GM13977 (cell line): ENCODE measurements at places on chromosomes 1 and 21.
A peak's percentile ranks its signal among the peaks of the same experiment; 100 is the strongest.

DNA sequence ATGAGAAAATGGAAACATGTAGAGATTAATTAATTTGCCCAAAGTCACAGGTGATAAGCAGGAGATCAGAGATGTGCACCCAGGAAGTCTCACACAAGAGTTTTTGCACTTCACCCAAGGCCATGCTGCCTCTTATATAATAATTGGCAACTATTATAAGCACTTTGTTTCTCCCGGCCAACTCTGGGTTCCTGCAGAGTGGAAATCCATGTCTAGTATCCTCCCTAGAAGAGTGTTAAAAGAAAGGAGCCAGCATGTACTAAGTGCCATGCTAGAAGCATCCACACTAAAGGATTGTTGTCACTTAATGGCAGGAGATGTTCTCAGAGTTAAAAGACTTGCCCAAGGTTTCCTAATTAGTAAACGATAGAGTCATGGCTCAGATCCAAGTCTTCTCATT is 470.3 kb downstream of the OMA1 start:
- no peak for DNase-seq

GRCh38 chr1:9910076-9910422 is at the start of gene CTNNBIP1:
Gene CTNNBIP1, minus strand, starts transcription at chr1:9910269. Its CDS starts 38,205 bp downstream, at chr1:9872064.
- DNase-seq, result no peak

DNA sequence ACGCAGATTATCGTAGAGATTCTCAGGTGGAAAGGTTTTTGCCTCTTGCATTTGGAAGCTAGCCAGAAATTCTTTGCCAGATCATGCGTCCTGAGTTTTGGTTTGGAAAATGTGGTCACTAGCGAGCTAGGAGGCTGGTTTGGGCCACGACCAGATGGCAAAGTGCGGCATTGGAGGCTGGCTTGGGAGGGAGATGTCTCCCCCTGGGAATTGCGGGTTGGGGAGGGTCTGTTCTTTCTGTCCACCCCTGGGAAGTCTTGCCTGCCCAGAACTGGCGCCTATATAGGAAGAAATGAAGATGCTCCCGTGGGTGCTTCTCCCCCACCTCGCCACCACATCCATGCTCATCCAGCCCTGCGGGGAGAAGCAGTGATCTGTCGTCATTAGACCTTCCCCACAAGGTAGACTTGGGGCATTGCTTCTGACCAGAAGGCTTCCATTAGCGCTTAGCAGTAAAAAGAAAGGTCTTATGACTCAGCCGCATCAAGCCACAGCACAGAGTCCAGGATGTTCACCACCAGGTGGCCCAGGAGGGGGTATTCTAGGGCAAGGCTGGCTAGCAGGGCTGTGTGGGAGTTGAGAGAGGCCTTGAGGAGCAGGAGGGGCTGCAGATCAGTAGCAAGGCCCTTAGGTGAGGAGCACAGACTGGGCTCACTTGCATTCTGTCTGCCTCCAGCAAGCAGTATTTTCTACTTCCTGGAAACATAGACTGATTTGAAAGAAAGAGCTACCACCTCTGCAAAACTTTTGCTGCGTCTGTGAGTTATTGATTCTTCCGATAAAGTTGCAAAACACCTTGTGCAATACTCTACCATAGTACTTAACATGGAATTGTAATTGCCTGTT is 1.5 kb upstream of the PTP4A2 start:
- peak; percentile 81 for DNase-seq

GRCh38 chr1:151444783-151445177 is 14.5 kb downstream of the POGZ start:
- no peak for DNase-seq

- no peak for DNase-seq
Observed at GRCh38 chr1:145758116-145758515, 38.8 kb downstream of the CD160 start.

DNA sequence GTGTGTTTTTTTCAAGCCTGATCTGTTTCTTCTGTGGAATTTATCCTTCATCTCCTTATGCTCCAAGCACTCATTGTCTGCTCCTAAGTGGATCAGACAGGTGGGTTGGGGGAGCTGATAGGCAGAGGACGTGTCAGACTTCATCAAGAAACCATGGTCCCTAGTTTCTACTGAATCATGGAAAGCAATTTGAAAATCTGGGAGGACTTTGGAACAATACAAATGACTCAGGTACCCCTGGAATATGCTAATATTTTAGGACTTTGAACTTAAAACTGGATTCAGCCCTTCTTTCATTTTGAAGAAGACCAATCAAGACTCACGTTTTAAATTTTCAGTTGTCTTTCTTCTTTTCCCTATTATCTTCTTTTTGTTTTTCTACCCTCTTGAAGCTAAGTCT is 7.7 kb downstream of the ABCG1 start:
- no peak for DNase-seq

GRCh38 chr21:45948576-45949141 is 32.9 kb upstream of the COL6A1 start:
- DNase-seq, result no peak

DNA sequence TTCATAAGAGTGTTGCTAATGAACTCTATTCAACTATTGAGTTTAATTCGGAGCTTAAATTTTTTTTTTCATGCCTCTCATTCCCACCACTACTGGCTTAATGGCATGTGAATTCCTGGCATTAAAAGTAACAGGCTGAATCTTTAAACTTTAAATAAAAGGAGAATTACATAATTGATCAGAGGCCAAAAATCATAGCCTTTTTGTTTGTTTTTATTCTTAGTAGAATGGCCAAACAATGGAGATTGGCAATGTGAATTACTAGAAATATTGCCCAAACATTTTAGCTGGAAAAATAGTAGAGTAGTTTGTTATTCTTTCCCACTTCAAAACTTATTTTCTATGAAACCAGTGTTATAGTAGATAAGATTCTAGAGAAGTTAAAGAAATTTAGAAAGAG is 25.1 kb upstream of the PDC start:
- DNase-seq, result no peak

GRCh38 chr1:117967477-117967876 is 37.9 kb downstream of the WDR3 start:
- no peak for DNase-seq

- no peak for DNase-seq
Observed at GRCh38 chr1:208207388-208208131, 36.6 kb downstream of the PLXNA2 start.

- DNase-seq, result no peak
Observed at GRCh38 chr1:228304766-228305395, 97.0 kb downstream of the OBSCN start.

DNA sequence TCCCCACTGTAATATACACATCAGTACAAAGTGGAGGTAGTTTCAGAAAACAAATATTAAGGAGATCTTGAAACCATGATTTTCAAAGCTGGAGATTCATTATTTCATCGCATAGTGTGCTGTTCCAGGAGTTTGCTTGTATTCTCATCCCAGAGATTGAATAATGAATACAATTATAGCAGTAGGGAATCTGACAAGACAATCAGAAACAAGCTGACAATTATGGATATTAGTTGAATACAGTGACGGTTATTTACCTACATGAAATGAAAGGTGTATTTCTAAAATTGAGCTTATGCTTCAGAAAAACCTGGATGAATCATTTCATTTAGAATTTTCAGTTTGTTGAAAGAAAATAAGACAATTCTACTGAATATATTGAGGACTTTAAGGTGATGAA is 2119.0 kb downstream of the MRPL39 start:
- DNase-seq, result no peak
